GM10248 (cell line): ENCODE measurements at places on chromosomes 3 and 15.

DNA sequence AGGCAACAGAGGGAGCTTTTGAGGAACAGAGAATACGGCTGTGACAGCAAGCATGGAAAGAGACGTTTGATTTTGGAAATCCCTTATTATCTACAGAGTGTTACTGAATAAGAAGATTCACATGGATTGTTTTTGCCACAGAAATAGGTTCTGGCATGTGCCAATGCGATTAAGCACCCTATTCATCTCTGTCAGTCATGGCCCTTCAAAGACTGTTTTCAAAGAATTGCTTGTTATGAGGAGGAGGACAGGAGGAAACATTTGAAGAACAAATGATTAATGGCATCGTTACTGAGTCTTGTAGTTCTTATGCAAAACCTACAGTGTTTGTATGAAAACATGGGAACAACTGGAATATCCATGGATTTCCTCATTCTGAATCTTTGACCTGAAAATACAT is 86.2 kb downstream of the EPHA6 start:
- no peak for DNase-seq

DNA sequence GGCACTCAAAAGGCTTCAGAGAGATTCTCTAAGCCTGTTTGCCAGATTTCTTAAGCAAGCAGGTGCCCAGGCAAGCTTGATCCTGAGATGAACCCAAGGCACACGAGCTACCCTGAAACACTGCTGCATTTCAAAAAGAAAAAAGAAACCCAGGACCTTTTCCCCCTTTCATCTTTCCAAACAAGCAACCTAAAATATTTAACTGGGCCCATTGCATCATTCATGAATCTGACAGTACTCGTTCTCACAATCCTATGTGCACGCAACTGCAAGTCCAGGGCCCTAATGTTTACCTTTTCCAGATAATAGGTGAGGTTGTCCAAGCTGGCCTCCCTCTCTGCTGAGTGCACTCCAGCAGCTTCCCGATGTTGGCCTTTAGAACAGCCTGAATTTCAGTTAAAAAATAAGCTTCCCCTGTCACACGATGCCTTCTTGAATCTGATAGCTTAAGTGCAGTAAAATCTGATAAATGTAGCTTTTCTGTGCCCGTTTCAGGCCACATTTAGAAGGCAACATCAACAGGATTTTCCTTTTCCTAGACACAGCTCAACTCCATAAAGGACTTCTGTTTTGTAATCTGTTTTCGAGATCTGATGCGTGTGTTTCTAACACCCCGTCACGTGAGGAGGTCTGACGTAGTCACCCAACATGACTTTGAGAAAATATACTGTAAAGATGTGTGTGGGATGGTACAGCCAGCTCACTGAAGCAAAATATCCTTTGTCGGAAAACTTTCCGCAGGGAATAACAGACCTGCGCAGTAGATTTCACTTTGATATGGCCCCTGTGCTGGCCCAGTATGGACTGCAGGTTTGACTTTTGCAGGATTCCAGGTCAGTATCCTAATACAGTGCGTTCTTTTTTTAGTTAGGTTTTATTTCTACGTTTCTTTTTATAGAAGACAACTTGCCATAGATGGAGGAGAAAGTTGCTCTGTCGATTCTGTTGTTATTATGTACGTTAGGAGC is 55.1 kb upstream of the RASA2 start:
- DNase-seq: no peak

DNA sequence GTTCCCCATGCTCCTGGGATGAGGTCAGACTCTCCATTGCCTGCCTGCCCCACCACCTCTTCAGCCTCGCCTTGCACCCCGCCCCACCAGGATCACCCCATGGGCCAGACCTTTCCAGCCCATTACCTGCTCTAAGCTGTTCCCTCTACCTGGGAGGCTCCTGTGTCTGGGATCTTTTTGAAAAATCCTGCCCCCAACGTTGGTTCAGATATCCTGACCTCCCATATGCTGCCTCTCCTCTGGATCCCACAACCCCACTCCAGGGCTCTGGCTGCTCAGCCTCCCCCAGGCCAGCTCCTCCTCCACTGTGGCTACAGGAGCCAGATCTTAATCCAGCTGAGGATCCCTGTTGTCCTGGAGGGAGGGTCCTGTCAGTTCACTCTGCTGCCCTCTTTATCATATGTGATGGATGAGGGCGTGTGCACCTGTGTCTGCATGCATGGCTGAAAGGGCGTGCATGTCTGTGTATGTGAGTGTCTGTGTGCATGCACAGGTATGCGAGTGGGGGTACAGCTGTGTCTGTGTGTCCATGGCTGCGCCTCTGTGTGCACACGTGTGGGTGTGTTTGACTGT is 21.7 kb upstream of the ALAS1 start:
- no peak for DNase-seq

DNA sequence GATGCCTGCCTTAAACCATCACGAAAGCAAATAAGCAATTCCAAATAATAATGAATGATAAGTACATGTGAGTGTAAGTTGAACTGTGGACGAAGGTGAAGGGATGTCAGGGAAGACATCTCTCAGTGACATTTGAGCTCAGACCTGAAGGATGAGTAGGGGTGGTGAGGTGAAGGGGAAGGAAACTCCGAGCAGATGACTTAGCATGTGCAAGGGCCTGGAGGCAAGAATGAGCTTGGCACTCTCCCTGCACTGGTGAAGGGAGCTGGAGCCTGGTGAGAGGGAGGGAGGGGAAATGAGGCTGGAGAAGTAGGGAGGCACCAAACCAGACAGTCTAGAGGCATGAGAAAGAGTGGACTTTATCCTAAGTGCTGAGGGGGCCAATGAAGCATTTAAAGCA is 84.3 kb downstream of the MTHFS start:
- DNase-seq: no peak

DNA sequence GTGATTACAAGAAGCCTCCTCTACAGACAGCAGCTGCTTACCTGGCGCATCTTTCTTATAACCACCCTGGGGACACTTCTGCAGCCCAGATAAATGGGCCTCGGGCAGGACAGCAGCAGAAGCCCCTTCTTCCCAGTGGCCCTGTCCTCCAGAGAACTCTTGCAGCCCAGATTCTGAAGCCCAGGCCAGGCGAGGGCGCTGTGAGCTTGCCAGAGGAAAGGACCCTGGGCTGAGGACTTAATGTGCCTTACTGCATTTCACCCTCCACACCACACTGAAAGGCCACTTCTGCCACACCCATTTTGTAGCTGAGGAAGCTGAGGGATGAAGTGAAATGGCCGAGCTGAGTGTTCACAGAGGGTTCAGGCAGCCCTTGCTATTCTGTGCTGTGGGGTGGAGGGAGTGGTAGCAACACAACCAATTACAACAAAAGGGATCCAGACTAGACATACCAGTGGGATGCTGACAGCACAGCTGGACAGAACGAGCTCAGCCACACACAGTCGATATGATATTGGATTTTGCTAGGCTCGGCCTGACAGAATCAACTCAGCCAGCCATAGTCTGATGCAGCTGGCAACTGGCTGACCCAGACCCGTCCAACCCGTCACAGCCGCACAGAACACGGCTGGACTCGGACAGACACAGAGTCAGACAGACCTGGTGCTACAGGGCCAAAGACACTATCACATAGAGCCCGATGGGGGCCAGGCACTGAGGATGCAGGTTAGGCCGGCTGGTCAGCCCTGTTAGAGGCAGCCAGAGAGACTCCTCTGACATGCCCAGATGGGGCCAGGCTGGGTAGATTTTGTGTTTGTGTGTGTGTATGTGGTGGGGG is 7.3 kb downstream of the ACOX2 start:
- peak; percentile 34 for DNase-seq

DNA sequence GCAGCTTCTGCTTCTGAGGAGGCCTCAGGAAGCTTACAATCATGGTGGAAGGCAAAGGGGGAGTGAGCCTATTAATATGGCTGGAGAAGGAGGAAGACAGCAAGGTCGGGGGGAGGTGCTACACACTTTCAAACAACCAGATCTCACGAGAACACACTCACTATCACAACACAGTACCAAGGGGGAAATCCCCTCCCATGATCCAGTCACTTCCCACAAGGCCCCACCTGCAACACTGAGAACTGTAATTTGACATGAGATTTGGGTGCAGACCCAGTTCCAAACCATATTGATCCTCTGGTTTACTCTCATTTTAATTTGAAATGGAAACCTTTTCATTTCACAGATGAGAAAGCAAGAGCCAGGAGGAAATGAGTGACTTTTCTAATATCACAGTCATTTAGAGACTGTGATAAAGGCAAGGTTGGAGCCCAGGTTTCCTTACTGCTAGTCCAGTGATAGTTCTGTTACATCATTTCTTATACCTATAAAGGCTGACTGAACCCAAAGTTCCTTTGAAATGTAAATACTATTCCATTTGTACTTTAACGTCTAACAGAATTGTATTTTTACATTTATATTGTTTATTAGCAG is 105.8 kb upstream of the GAP43 start:
- no peak for DNase-seq

DNA sequence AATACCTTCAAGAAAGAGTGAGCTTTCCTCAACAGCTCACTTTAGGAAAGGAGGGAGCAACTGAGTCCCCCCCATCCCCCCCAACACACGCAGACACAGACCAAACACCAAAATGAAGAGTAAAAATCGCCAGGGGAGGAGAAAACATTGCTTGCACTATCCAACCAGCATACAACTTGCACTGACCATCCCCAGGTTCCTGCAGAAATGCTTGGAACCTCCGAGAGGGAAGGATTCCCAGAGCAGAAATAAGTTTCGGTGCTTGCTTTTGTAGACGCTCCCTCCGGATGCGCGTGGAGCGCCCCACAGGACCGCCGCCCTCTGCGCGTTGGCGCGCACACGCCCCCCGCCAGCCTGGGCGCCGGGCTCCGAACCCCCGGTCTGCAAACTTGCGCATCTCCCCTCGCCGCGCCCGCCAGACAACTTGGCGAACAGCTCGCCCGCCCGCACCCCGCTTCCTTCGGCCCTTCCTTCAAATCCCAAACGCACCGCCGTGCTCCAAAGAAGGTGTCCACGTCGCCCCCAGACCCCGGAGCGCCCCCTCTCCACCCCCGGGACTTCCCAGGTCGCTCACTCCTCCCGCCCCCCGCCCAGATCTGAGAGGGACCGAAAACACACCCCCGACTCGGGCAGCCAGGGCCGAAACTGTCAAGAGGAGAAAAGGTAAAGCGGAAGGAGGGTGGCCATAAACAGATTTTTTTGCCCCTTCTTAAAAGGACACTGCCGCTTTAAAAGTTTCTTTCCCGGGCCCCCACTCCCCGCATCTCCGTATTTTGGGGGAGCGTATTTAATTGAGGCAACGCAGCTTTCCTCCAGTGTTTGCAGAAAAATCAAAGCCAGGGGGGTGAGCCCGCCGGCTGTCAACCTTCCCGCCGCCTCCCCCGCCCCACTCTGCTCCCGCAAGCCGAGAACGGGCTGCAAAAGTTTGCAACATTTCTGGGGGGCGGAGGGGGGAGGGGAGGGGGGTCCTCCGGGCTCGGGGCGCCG is 859 bp downstream of the RORA start:
- no peak for DNase-seq

- DNase-seq: no peak
Observed at GRCh38 chr3:148940983-148941382, 50.4 kb upstream of the GYG1 start.

GRCh38 chr15:72136170-72137051 is 18.2 kb downstream of the SENP8 start:
- DNase-seq: no peak

- DNase-seq: no peak
Observed at GRCh38 chr3:16056217-16056616, 118.3 kb upstream of the GALNT15 start.

GRCh38 chr3:168531116-168531515 is 435.4 kb upstream of the GOLIM4 start:
- DNase-seq: no peak

DNA sequence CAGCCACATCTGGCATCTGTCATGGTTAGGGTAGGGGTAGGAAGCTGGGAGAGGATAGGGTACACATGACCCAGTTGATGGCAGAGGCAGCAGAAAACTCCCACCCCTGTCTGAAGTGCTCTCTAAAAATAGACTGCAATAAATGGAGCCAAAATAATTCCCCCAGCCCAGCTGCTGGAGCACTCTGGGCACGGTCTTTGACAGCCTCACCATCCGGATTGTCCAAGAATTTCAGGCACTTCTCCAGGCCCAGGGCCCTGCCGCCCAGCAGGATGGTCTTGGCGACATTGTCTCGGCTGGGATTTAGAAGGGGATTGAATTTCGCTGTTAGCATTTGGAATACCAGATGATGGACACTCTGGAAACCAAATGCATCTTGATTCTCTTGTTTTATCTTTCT is 103.7 kb downstream of the IQSEC1 start:
- DNase-seq: no peak

- peak; percentile 76 for DNase-seq
Observed at GRCh38 chr15:34993877-34994276, 5.8 kb upstream of the ZNF770 start.

DNA sequence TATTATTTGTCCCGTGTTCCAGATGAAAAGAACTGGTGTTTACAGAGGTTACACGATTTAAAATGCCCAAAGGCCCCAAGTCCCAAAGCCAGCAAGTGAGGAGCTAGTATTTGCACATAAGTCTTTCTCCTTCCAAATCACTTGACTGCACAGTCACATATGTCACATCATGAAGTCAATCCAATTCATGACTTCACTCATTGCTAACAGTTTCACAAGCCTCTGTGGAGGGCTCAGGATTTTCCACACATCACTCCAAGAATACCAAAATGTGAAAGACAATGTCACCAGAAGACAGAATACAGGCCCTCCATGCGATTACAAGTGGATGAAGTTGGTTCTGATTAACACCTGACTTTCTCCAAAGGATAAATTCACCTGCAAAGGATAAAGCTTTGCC is 283.1 kb upstream of the UBE2E2 start:
- DNase-seq: no peak

GRCh38 chr3:89851974-89852621 is 744.7 kb downstream of the EPHA3 start:
- DNase-seq: no peak

- DNase-seq: no peak
Observed at GRCh38 chr3:45412763-45413162, 24.4 kb downstream of the LARS2 start.

GRCh38 chr3:123610331-123610730 is 25.5 kb upstream of the HACD2 start:
- DNase-seq: no peak

- DNase-seq: no peak
Observed at GRCh38 chr3:191743283-191743682, 282.3 kb downstream of the PYDC2 start.

DNA sequence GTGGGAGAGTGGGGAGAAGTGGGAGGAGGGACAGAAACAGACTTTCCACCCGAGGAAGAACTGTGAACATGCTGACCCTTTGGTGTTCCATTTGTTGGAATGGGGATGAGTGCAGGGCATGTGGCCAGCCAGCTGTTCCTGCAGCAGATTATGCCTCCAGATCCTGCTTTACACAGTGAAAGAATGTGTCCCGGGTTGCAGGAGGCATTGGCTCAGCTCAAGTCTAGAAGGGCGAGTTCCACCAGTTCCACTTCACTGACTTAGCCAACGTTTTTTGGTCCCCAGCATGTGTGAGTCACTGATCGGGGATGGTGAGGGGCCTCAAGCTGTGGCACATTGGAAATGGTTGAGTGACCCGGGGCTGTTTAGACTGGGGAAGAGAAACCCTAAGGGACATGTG is 307.0 kb upstream of the ROPN1 start:
- peak; percentile 20 for DNase-seq

- no peak for DNase-seq
Observed at GRCh38 chr3:58117561-58118181, 93.1 kb downstream of the DNASE1L3 start.
